DND-41 (cell line): ENCODE measurements at places on chromosomes 13 and 19.

GRCh38 chr13:97130190-97130589, 91.9 kb upstream of the MBNL2 start:
- no peak for DNase-seq

- DNase-seq: no peak
Observed at GRCh38 chr19:3455960-3456601, 24.2 kb downstream of the SMIM24 start.

GRCh38 chr13:75384879-75385707, 96.9 kb downstream of the TBC1D4 start:
- no peak for DNase-seq

DNA sequence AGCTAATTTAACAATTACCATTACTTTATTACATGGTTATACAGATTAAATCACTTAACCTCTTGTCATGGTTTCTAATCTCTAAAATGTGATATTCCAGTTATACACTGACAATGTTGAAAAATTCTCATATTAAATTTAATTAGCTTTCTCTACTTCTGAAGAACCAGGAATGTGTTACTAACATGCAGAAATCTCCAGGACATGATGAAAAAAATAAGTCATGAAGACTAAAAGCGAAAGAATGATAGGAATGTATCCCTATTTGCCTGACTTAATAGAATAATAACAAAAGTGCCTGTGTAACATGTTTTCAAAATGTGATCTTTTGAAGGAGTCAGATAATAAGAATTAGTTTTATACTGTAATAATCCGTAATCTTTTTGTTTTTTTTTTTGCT, 2823.7 kb upstream of the PCDH20 start:
- no peak for DNase-seq

GRCh38 chr13:40682449-40683240, 16.2 kb upstream of the FOXO1 start:
- DNase-seq: no peak
